Non-pigmented ciliary epithelial cell (primary cell): ENCODE measurements at places on chromosomes 3 and 15.

GRCh38 chr3:171511450-171511849 lies 51.2 kb upstream of the TNIK start:
- DNase-seq, result no peak

GRCh38 chr3:81554388-81554787 lies 207.1 kb downstream of the GBE1 start:
- no peak for DNase-seq

DNA sequence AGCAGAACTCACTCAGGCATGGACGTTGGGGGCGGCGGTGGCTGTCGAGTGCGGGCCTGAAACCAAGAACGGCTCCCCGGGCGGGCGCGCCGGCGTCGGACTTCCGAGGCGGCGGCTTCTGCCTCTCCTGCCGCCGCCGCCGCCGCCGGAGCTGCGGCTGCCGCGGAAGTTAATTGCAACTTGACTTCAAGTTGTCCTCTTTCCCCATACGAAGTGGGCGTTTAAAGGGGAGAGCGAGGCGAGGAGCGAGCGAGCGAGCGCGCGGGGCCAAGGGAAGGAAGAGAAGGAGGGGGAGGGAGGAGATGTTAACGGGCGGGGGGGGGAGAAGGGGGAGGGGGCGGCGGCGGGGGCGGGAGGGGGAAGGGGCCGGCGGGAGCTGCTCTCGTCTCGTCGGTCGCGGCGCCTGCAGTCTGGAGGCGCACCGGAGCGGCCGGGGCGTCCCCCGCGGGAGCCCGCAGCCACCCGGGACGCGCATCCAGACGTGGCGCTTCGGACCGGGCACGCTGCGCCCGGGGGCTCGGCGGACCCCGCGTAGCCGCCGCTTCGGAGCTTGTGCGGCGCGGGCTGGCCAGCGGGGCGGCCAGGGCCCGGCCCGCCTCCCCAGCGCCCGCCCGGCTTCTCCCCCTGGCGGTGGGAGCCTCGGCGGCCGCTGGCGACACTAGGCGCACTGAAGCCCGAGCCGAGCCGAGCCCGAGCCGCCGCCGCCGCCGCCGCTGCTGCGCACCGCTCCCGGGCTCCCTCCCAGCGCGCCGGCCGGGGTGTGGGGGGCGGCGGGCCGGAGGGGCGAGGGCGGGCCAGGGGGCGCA lies 19.7 kb upstream of the SATB1 start:
- no peak for DNase-seq

DNA sequence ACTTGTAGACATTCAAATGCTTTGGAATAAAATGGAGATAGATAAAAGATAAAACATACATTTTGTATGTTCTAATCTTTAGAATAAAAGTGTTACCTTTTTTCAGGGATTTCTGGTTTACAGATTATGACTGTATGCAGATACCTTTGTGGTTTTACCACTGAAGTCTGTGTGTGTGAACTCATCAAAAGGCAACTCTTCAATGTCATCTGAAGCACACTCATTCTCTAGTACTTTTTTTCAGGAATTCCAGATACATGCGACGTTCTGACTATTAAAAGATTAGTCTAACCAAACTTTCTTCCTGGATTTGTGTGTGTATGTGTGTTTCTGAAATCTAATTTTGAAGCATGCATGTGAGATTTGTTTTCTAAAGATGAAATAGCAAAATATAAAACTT lies 188.6 kb downstream of the NLGN1 start:
- no peak for DNase-seq

DNA sequence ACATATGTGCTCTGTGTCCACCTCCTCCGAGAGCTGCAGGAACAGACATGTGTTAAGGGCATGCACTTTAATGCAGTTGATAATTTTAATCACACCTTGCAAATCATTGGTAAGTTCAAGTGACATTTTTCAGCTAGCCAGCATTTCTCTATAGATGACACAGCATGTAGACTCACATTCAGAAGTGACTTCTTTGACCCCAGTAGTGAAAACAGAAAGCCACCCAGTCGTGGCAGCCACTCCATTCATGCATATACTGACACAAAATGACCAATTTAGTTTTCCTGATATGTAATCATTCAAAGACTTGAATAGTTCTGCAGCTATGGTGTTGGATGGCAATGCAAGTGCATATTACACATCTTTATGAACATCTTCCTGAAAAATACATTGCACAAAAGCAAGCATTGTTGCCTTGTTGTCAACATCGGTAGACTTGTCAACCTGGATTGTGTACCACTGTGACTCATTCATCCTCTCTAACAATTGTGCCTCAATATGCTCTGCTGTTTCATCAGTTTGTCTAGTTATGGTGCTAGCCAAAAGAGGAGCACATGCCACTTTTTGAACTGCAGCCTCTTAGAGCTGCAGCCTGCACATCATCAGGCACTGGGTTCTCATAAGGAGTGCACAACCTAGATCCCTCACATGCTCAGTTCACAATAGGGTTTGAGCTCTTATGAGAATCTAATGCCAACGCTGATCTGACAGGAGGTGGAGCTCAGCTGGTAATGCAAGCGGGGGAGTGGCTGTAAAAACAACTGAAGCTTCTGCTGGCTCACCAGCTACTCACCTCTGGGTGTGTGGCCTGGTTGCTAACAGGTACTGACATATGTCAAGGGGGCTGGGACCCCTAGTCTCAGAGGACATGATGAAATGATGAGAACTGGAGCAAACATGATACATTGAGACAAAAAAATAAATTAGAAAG lies 622.0 kb downstream of the PYDC2 start:
- no peak for DNase-seq

DNA sequence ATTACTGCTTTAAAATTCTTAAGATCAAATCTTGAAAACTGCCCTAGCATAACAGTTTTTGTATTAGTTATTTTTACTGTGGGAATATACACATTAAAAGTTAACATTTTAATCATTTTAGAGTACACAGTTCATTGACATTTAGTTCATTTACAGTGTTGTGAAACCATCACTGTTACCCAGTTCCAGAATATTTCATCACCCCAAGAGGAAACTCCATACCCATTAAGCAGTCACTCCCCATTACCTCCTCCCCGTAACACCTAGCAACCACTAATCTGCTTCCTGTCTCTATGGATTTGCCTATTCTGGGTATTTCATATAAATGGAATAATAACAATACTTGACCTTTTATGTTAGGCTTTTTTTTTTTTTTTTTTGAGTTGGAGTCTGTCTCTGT lies 164.1 kb upstream of the LRRFIP2 start:
- no peak for DNase-seq

- DNase-seq, result no peak
These were observed 43.7 kb downstream of the DNAJB8 start for GRCh38 chr3:128422762-128423524.

DNA sequence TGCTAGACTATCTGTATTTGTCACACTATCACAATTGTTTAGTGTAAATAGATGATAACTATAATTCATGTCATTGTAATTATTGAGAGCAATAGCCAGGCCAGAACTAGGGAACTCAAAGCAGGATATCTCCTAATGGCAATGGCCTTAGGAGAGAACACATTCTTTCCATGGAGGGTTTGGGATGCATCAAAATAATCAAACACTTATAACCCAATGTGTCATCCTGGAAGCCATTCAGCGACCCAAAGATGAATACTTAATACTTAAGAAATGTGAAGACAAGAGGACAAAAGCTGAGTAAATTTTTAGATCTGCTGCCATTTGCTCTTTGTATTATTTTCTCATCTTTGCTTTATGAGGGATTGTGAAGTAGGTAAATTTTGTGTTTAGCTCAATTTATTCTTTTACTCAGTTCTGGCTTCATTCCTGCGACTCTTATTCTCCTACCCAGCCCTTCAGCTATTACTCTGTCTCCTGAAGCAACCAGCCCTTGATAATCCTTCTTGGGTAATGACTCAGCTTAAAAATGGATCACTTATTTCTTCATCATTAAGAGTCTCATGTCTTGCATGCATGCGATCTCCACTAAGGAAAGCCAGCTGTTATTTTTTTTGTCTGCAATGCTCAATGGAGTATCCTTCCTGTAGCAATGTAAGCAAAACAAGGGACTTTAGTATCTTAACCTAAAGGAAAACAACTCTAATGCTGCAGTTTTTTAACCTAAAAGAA lies 2.0 kb downstream of the OR4F15 start:
- no peak for DNase-seq

- DNase-seq, result no peak
These were observed 537.5 kb upstream of the CCDC54 start for GRCh38 chr3:106839576-106840280.

GRCh38 chr15:65646486-65646885 lies 24.7 kb downstream of the SLC24A1 start:
- DNase-seq, result peak; percentile 20

DNA sequence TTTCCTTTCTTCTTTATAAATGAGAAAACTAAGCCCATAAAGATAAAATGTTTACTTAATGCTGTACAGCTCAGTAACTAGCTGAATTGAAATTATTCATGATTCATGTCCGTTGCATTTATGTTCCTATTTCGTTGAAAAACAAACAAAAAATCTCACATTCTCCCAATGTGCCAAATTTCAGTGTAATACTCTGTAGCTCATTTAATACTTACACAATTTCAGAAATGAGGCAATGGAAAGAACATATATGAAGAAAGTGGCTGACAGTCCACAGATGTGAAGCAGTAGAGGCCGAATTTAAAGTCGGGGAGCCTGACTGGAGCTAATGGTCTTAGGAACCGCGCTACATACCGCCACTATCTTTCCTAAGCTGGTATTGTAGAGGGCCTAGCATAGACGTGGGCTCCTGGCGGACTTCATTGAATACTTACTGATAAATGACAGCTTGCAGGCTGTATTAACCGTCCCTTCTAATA lies 651 bp downstream of the PLSCR2 start:
- DNase-seq, result no peak

DNA sequence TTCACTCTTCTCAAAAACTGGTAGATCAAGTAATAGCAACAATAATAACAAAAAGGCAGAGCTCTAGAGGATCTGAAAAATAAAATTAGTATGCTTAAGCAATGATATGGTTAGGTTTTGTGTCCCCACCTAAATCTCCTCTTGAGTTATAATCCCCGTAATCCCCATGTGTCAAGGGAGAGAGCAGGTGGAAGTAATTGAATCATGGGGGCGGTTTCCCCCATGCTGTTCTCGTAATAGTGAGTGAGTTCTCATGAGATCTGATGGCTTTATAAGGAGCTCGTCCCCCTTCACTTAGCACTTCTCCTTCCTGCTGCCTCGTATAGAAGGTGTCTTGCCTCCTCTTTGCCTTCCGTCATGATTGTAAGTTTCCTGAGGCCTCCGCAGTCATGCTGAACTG lies 60.2 kb upstream of the ABHD2 start:
- no peak for DNase-seq

GRCh38 chr15:39266890-39267289 lies 314.0 kb upstream of the THBS1 start:
- DNase-seq, result no peak

- no peak for DNase-seq
These were observed 150.1 kb downstream of the PLD1 start for GRCh38 chr3:171660188-171660587.

DNA sequence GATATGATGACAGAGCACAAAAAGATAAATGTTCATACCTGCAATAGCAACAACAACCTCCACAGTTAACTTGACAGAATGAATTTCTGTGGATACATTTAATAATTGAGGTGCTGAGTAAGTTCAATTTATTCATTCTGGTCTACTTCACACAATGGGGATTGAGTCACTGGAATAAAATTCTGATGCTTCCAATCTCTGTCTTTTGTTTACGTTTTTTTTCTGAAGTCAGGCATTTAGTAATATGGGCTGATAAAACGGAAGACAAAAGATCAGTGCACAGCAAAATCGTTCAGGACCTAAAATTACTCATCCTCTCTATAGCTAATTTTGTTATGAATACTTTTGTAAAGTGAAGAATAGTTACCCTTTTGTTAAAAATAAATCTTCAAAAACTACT lies 565.9 kb upstream of the CCDC54 start:
- peak; percentile 68 for DNase-seq

DNA sequence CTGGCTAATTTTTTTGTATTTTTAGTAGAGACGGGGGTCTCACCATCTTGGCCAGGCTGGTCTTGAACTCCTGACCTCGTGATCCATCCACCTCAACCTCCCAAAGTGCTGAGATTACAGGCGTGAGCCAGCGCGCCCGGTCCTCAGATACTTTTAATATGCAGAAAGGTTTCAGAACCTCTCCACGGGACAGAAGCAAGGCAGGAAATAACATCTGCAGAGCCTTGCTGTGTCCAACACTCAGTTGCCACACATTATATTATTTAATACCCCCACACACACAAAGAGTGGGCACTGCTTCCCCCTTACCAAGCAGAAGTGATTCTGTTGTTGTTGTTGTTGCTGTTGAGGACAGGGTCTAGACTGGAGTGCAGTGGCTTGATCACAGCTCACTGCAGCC lies 28.0 kb downstream of the OSBPL10 start:
- DNase-seq, result no peak

DNA sequence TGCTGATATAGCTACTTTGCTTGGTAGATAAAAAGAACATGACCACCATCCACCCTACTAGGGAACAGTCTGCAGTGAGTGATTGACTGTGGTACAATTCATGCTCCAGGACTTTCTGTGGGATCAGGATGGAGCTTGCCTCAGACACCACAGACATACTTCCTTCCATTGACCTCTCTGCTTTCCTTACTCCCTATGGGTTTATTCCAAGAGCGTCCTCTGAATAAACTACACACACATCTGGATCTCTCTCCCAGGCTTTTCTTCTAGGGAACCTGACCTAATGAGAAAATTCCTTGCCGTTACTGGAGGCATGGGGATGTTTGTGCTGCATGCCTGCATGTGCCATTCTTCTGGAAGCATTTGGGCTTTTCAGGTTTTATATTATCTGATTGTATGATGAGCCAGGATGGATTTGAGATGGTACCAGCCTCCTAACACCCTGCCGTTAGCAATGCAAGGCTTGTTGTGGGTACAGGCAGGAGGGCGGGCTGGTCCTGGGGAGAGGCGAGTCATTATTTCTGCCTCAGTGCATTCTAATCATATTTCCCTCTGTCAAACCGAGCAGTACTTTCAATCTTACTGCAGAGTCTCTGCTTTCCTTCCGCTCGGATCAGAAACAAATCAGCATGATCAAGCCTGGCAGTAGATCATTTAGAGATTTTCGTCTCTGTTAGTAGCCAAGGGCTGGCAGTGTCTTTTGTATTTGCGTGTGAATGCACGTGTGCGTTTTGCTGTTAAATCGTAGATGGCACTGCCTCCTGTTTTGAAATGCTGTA lies 279.2 kb downstream of the PDCD6IP start:
- DNase-seq, result no peak

DNA sequence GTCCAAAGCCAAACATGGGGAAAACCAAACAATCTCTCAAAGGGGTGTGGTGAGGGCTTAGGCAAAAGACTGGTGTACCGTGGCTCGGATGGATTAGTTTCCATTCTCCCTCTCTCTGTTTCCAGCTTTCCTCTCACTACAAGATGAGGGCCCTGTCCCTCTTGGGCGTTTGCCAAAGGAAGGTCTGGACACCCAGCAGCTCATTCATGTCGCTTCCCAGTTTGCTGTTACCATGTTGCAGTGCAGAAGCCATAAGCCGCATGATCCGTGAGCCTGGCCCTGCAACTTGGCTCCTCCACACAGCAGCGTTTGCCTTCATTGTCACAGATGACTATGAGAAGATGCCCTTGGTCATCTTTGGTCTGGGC lies 92.2 kb downstream of the APBA2 start:
- DNase-seq, result no peak
